ENCODE measurements at places on chromosomes 7 and 10.

- peak; percentile 15 for DNase-seq
These were observed 25.3 kb upstream of the NUDCD3 start for GRCh38 chr7:44515590-44516268.

DNA sequence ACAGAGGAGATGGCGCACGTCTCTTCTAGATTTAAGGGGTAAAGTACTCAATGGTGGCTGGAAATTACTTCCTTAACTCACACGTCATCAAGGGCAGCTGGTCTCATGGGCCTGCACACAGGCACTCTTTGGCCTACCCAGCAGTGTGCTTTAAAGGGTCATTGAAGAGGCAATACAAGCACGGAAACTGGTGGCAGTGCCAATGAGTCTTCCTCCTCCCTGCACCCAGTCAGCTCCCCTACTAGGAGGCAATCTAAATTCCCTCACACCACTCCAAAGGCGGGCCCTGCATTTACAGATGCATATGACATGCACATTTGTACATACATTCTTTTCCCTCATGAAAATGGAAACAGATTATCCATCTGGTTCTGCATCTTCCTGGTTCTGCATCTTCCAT lies 47.4 kb downstream of the PPIF start:
- no peak for DNase-seq

GRCh38 chr7:103469095-103469948 lies 23.3 kb upstream of the SLC26A5 start:
- no peak for DNase-seq

GRCh38 chr7:89029864-89030263 lies 234.3 kb upstream of the TEX47 start:
- peak; percentile 3 for DNase-seq

- no peak for DNase-seq
These were observed 4.4 kb upstream of the ABHD11 start for GRCh38 chr7:73742753-73743641.

GRCh38 chr10:3740157-3740871 lies 44.7 kb downstream of the KLF6 start:
- DNase-seq: peak; percentile 91

- DNase-seq: peak; percentile 28
These were observed 482.1 kb upstream of the AKR1E2 start for GRCh38 chr10:4343873-4344272.

GRCh38 chr10:123381224-123381623 lies 227.0 kb downstream of the BUB3 start:
- DNase-seq: no peak

DNA sequence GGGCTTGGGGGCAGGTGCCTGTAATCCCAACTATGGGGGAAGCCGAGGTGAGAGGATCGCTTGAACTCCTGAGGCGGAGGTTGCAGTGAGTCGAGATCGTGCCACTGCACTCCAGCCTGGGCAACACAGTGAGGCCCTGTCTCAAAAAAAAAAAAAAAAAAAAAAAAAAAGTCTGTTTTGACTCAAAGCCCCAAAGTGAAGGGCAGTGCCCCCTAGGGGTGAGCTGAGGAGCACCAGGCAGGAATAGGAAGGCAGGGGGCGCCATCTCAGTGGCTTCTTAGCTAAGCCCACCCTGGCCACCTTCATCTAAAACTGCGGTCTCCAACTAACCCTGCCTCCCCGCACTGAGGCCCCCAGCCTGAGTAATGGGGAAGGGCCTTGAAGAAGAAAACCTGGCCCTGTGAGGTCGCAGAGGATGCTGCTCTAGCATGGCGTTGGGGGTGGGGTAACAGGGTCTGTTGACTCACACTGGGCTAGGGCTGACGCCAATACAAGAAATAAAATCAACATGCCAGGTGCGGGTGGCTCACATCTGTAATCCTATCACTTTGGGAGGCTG lies 9.8 kb downstream of the PODXL start:
- no peak for DNase-seq

DNA sequence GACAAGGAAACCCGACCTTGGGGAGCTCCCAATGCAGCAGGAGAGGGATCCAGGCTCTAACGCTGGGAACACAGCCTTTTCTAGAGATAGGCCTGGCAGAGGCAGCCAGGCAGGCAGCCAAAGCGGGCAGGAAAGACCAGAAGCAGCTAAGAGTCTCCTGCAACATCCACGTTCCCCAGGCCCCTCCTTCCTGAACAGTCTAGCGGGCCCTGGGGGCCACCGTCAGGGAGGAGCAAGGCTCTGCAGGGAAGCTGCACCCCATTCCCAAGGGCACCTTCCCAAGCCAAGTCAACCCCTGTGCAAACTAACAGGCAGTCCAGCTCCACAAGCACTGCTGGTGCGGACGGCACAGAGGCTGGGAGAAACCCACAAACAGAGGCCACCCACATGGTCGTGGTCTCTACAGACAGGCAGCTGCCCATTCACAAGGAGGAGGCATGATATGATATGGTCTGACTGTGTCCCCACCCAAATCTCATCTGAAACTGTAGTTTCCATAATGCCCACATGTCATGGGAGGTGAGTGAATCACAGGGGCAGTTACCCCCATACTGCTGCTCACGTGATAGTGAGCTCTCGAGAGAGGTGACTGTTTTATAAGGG lies 115.7 kb downstream of the MAD1L1 start:
- DNase-seq: peak; percentile 34

DNA sequence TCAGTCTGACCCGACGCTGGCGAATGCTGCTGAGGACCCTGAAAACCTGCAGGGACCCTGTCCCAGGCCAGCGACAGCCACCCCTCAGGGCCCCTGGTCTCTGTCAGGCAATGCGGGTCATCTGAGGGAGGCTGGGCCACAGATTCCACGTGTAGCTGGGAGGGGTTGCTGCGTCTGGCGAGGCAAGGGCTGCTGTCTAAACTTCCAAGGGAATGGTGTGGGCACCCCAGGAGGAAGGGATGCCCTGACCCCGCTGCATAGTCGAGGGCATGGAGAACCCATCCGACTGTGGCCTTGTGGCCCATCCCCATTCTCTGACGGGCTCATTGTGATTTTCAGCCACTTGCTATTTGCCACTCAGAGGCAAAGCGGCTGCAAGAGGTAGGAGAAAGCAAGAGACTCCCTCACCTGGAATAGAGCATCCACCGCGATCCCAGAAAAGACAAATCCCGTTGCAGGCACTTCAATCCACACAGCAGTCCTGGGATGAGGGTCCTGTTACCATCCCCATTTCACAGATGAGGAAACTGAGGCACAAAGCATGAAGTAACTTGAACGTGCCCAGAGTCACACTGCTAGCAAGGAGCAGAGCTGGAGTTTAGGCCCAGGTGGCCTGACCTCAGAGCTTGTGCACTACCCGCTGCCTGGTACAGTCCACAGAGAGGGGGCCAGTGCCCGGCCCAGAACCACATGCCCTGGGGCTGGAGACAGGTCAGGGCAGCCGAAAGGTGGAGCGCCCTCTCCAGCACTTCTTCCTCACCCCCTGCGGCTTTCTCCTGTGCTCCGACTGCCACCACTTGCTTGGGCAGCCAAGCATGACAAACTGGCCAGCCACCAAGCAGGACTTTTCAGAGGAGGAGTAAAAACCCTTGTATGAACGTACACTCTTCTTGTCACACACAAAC lies 163.8 kb upstream of the KLF14 start:
- no peak for DNase-seq

DNA sequence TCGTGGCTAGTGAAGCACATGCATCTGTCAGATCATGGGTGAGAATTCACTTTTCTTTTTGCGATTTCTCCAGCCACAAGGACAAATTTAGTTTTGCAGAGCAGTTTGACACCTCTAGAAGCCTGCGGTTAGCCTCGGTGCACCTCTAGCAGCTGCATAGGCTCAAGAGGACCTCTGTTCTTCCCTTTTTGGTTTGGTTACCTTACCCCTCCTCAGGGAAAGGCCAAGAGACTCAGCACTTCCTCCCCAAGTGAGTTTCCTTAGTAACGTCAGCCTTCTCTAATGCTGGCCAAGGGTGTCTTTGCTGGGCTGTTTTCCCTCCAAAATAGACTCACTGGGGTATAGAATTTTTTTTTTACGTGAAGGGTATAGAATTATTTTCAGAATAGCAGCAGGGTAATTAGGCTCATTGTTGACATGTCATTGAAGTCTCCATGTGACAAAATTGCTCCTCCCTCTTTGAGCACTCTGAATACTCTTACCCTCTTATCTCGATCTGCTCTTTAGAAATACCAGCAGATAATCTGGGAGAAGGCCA lies 97.8 kb downstream of the AUTS2 start:
- DNase-seq: no peak

DNA sequence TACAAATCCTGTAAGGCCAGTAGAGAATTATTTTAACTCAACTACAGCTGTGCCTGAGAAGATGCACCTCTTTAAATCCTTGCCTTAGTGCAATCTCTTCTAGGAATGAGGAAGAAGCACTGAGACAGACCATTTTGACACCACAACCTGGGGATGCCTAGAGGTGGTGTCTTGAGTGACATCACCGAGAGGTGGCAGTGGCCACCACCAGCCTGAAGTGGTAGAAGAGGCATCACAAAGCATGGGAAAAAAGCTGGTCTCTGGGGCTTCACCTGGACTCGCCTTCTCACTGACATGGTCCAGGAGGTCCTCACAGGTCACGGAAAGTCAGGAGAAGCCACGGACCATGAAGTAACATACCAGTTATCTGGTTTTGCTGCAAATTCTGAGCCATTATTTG lies 99.2 kb upstream of the PDLIM1 start:
- no peak for DNase-seq

- no peak for DNase-seq
These were observed 103.5 kb upstream of the ZNF438 start for GRCh38 chr10:31135171-31135570.

- no peak for DNase-seq
These were observed 17.2 kb upstream of the ACSL5 start for GRCh38 chr10:112356686-112357085.

- no peak for DNase-seq
These were observed 187.8 kb downstream of the PPP1R17 start for GRCh38 chr7:31874631-31875386.

DNA sequence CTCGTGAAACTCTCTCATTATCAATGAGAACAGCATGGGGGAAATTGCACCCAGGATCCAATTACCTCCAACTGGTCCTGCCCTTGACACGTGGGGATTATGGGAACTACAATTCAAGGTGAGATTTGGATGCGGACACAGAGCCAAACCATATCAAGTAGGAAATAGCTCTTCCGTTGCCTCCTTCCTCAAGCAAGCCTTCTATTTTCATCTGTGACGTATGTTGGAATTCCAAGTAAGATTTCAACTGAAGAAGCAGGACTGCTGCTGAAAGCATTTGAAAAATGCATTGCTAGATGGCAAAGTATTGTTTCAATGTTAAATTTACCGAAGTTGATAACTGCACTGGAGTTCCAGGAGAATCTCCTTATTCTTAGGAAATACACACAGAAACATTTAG lies 178.1 kb upstream of the GALNT17 start:
- no peak for DNase-seq

GRCh38 chr10:62390497-62391176 lies 16.5 kb downstream of the ZNF365 start:
- no peak for DNase-seq

GRCh38 chr10:18401416-18402195 lies 249.8 kb downstream of the NSUN6 start:
- no peak for DNase-seq

DNA sequence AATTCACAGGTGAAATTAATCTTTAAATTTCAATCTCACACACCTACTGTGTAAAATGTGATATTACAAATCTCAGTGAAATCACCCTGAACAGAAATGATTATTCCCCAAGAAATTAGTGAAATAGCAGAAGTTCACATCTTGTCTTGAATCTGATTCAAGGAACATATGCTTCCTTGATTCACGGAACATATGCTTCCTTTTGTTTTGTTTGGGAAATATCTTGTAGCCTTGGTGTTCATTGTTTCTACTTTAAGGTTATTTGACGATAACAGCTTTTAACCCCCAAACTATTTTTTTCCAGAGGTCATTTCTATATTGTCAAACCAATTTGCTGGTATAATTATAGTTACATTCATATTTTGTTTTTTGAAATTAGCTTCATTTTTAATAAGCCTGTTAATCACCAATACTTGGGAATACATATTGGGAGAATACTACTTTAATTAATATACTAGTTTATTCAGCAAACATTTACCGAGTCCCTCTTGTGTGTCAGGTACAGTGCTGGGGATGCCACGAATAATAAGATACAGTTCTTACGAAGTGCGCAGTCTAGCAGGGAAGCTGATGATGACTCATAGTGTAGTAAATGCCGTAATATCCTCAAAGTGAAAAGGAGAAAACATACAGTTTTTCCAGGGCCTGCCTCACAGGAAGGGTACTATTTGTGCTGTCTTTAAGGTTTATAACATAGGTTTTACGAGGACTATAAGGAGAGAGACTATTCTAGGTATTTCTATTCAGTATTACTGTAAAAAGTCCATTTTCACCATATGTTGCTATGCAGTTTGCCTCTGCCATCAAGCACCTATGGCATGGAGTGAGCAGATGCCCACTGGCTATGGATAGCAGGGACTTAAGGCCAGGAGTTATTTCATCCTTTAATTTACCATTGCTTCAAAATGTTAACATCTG lies 32.5 kb downstream of the PRKAR2B start:
- DNase-seq: no peak

GRCh38 chr7:113270790-113271189 lies 152.4 kb upstream of the SMIM30 start:
- DNase-seq: no peak

GRCh38 chr7:32171248-32171647 lies 101.0 kb upstream of the PDE1C start:
- no peak for DNase-seq

- DNase-seq: peak; percentile 56
These were observed 20.1 kb downstream of the ITGB1 start for GRCh38 chr10:32937911-32938424.

DNA sequence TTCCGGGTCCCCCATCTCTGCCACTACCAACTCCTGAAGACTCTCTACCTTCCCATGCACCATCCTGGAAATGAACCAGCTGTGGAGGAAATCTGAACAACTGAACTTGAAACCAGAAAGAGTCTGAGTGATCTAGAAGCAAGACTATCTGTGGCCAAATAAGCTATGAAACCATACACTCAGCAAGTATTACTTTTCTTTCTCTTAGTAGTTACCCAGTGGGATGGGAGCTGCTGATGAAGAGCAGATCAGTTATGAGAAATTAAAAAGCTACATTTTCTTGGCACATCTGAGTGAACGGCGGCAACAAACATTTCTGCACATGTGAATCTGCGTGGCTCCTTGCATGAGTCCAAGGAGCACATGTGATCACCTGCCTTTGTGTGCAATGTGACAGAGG lies 31.6 kb upstream of the AGK start:
- no peak for DNase-seq

DNA sequence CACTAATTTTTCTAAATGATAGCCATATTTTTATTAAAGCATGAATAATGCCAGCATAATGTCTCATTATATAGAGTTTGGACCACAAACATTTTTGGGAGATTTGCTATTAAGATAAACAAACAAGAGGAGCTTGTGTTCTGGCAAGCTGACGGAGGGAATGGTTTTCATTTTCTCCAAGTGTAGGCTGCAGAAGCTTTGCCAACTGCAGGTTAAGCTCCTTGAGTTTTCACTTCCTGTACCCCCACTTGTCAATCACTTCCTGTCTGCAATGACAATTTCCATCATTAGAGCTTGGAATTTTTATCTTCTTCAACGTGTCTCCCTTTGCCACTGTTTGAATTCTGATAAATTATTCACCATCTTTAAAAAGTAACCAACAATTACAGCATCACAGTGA lies 13.4 kb downstream of the EBF3 start:
- peak; percentile 67 for DNase-seq

- DNase-seq: no peak
These were observed 16.2 kb downstream of the OPTN start for GRCh38 chr10:13115832-13116803.

Measured in AG10803 (cell line).